KG1 (cell line): ENCODE measurements at places on chromosomes 5 and 9.

GRCh38 chr9:127344368-127345000 lies 52.5 kb upstream of the SLC2A8 start:
- DNase-seq = no peak

DNA sequence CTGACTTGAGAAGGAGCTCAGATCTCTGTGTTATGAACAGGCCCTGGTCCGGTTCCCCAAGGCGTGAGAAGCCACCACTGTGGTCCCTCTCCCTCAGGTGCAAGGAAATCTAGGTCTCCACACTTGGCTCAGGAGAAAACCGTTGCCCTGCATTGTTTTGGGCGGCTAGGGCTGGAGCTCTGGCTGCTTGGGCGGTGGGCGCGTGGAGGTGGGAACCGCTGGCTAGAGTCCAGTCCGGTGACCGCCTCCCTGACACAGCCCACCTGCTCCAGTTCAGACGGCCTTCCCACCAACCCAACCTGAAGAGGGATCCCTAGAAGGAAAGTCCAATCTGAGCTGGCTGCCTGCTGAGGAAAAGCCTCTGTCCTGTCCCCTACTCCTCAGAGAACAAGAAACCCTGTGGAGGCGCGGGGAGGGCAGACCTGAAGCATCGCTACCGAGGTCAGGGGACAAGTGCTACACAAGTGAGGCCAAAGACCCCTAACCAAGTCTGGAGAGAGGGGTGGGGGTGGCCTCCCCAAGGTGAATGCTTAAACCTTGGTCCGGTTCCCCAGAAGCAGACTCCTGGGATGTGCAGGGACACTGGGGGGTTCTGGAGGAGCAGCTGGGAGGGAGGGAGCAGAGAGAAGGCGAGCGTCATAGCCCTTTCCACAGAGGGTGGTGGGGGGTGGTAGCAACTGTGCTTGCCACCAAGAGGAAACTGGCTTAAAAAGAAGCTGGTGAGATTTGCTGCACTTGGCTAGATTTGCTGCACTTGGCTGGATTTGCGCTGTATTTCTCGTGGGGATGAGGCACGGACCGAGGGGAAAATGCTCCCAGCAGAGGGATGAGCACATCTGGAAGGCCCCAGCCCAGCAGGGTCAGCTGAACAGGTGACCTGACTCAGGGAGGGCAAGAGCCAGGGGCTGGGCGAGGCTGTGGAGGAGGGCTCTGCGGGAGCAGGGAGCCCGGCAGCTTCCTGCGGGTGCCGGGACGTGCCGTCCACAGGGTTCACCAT lies 65.2 kb downstream of the RAPGEF1 start:
- no peak for DNase-seq

GRCh38 chr5:126043688-126044087 lies 379.5 kb upstream of the GRAMD2B start:
- no peak for DNase-seq

GRCh38 chr5:69493396-69494133 lies 975 bp downstream of the OCLN start:
- DNase-seq = no peak

- DNase-seq = no peak
These were observed 129.4 kb upstream of the RASA1 start for GRCh38 chr5:87138091-87138805.
